Non-pigmented ciliary epithelial cell (primary cell): ENCODE measurements at places on chromosomes 13 and 19.

DNA sequence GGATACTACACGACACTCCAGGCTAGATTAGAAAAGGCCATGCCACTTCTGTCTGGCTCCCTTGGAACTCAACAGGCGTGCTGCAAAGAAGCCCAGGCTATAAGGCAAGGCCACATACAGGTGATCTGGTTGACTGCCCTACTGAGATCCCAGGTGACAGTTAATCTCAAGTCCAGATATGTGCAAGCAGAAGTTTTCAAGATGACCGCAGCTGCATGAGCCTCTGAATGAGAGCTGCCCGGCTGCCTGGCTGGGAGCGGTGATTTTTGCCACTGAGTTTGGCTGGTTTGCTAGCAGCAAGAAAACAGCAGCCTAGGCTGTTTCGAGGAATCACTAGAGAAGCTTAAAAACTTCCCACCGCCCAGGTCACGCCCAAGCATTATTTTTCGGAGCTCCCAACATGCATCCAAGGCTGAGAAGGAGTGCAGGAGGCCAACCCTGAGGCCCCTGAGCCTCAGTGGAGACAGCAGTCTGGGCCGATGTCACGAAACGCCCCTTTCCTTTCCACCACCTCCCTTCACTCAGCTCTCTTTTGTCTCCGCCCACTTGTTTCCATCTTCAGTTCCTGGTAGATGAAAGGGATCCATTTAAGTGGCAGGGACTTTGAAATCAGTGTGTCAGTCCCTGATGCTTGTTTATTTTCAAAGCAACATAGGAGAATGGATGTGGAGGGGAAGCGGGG, 14.0 kb upstream of the URI1 start:
- no peak for DNase-seq

- DNase-seq, result no peak
These were observed 910.6 kb upstream of the SLITRK5 start for GRCh38 chr13:86760620-86761019.

DNA sequence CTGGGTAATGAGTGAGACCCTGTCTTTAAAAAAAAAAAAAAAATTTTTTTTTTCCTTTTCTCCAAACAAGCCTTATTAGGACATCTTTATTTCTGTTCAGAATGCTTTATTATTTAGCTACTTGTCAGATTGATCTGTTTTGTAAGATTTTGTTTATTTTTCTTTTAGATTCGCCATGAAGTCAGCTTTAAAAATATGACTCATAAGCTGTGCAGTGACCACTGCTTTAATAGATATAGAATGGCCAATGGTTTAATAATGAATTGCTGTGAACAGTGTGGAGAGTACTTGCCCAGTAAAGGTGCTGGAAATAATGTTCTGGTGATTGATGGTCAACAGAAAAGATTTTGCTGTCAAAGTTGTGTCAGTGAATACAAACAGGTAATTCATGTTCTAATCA, 47.7 kb downstream of the ZMYM2 start:
- peak; percentile 19 for DNase-seq

GRCh38 chr13:29204651-29205050, 384.5 kb downstream of the MTUS2 start:
- DNase-seq, result no peak
